NCI-H1436 (cell line): ENCODE measurements at places on chromosomes 7 and 10.

DNA sequence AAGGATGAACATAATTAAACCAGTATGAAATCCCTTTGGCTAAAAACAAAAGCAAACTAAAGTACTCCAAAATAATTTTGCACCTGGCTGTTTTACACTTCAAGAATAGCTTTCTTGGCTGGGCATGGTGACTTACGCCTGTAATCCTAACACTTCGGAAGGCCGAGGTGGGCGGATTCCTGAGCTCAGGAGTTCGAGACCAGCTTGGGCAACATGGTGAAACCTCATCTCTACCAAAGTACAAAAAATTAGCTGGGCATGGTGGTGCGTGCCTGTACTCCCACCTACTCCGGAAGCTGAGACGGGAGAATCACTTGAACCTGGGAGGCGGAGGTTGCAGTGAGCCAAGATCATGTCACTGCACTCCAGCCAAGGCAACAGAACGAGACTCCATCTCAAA, 92.2 kb upstream of the AMPH start:
- DNase-seq, result no peak

DNA sequence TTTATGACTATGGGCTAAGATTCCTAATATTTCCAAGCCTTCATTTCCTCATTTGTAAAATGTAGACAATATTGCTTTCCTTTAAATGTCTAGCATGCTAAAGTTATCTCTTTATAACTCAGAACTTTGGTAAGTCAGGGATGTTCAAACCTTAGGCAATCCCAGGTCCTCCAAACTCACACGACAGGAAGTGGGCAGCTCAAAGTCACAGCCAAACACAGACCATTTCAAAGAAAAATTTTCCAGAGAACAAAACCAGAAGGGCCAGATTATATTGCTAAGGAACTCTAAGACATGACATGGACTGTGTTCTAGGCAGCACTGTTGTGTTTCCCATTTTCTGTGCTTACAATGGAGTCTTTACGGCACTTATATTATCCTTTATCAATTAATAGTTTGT, 87.8 kb upstream of the DYNC1I1 start:
- DNase-seq, result no peak

- no peak for DNase-seq
These were observed 1.5 kb downstream of the GIMAP4 start for GRCh38 chr7:150568714-150569113.

DNA sequence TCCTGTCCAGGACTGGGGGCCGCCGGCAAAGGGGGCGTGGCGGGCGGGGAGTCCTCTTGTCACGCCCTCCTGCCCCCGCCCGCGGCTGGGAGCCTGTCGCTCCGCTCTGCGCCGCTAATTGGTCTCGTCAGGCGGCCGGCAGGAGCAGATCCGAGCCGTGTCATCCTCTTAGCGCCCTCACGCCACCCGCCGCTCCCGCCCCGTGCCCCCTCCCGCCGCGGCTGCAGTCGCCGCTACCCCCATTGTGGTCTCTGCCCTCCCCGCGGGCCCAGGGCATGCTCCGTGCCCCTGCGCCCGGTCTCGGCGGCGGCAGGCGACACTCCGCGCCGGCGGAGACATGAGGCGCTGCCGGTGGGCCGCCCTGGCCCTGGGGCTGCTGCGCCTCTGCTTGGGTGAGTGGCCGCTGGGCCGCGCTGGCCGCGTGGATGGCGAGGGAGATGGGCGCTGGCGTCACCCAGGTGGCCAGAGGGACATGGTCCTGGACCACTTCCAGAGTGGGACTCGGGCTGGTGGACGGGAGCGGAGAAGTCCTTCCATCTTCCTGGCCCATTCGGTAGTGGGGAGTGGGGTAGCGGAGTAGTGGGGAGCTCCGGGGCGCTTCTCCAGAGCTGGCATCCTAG, at the start of gene CDHR1:
Gene CDHR1, plus strand, starts transcription at position 114 of the 620 bp plus-strand sequence. Its CDS starts 224 bp downstream, at position 338.
- peak; percentile 18 for DNase-seq

DNA sequence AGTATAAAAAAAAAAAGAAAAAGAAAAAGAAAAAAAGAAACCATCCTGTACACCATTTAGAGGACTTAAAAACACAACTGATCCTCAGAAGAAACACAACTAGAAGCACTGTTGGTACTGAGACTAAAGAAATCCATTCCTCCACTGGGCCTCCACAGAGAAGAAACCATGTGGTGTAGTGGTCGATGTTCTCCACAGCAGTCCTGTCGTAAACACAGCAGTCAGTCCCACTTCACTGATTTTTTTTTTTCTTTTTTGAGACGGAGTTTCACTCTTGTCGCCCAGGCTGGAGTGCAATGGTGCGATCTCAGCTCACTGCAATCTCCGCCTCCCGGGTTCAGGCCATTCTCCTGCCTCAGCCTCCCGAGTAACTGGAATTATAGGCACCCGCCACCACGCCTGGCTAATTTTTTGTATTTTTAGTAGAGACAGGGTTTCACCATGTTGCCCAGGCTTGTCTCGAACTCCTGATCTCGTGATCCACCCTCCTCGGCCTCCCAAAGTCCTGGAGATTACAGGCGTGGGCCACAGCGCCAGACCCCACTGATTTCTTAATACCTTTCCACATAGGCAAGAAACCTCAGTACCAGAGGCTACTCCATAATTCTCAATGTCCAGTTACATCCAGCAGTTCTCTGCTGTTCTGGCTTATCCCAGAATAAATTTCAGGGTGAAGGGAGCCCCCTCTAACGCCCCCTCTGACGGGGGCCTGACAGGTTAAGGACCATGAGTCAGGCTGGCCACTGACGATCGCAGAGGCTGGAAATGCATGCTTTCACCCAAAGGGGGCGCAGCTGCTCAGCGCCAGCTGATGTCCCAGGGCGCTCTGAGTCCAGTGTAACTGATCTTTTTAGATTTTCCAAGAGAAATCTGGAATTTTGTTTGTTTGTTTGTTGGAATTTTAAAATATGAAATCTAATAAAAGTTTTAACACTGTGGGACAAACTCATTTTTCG, 24.8 kb upstream of the FFAR4 start:
- no peak for DNase-seq

DNA sequence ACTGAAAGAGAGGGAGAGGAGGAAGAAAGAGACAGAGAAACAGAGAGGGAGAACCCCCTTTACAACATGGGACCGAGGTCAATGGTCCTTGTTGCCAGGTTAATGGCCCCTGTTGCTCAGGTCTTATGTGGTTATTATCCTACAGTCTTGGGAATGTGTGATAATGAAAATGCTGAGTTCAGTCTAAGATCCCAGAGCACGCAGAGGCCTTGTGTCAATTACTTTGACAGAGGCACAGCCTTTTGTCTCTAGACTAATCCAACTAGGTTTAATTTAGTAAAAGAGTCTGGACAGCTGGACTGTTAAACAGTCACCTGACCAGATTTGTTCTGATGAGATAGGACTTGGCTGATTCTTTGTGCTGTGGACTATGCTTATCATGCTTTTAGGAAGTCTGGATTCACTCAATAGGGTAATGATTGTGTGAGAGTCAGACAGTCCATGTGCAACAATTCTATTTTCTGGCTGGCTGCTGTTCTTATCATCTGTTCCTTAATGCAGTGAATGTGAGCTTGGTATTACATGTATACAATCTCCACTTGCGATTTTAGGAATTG, 157.4 kb upstream of the MAGI2 start:
- DNase-seq, result no peak

DNA sequence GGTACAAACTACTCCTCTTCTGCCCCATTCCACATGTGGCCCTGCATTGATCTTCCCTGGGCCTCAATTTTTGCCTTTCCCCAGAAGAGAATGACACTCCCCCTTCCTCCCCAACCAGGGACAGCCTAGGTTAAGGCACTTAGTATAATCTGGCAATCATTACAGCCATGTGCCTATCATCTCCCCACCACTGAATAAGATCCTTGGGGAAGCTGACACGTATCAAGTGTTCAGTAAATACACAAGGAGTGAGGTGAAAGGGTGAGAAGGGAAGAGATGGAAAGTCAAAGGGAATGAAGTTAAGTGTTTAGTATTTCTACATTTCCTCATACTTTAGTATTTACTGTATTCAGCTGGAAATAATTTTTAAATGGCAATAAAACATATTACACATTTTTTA, 31.9 kb downstream of the FBXW4 start:
- no peak for DNase-seq

- DNase-seq, result no peak
These were observed 23.2 kb downstream of the REEP3 start for GRCh38 chr10:63544418-63544817.

GRCh38 chr7:155594961-155595366, 48.6 kb upstream of the CNPY1 start:
- no peak for DNase-seq

- DNase-seq, result no peak
These were observed at the start of gene CLDN15 for GRCh38 chr7:101237206-101238067. Gene CLDN15, minus strand, starts transcription at chr7:101237802. Its CDS starts 221 bp downstream, at chr7:101237581.

DNA sequence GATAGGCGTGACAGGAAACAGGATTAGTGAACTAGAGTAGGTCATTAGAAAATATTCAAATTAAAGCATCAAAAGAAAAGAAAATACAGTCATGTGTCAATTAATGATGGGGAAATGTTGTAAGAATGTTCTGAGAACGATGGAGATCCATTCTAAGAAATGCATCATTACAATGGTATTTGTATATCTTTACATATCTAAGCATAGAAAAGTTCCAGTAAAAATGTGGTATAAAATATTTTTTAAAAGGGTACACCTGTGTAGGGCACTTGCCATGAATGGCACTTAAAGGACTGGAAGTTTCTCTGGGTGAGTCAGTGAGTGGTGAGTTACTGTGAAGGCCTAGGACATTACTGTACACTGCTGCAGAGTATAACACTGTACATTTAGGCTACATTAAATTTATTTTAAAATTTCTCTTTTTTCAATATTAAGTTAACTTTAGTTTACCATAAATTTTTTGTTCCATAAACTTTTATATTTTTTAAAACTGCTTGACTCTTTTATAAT, 282.5 kb downstream of the BMPER start:
- no peak for DNase-seq

DNA sequence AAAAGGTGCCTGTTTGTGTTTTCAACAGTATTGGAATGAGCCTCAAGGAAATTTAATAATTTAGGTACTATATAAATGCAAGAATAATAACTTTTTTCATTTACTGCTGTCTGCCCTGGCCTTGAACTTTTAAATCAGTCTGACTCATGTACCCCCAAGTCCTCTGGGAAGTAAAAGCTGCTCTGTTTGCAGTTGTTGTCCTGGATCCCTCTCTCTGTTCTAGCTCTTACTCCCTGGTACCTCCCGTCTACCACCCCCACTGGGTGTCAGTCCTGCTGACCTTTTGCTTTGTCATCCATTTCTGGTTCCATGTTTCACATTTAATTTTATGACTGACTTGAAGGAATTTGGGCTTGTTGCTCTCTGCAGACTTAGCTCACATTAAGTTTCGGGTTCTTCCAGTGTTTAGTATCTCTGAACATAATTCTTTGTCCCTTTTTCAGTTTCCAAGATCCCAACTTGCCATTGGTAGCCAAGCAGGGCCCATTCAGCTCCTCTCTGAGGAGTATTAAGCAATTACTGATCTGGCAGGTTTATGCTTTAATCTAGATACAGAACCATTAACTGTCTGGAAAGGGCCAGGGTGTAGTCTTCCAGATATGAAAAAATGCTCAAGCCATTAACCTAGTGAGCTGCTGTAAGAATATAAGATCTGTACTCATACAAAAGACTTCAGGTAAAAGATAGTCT, 208.7 kb upstream of the FAM3C start:
- DNase-seq, result no peak
